Immature natural killer cell (primary cell): ENCODE measurements at places on chromosomes 16 and 17. TPM values are rescaled to one million over a fixed set of nuclear protein-coding genes. Genes with fewer than 3 reads are reported as not detected.

DNA sequence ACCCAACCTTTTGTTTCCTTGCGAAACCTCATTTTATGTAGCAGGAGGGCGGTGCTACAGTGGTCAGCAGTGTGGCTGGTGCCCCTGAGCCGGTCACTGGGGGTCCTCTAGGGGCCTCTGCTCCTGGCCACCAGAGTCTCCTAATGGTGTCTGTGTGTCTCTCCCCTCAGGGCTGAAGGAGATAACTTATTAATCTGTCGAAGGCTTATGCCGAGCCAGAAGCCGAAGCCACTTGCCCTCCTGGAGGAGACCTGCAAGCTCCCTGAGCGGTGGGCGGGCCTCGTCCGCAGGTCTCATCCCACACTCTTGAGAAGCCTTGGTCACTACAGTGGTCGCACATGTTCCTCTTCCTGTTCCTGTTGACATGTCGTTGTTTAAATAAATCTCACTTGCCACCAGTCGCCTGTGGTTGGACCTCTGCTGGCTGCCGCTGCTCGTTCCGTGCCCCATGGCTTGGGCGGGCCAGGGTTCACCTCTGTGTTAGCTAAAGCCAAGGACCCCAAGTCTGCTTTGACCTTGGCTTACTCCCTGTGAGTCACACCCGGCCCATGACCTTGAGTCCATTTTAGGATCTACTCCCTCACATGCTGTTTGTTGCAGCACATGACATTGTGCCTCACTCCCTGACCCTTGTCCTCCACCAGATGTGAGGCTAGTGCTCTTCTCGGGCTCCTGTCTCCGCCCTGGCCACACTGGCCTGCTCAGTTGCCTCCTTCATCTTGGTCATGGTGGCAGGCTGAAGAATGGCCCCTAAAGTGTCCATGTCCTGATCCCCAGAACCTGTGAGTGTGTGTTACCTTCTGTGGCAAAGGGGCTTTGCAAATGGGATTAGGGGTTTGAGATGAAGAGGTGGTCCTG, 38.7 kb upstream of the AQP8 start:
- H3K36me3 ChIP-seq = peaks cover 20% of the 10 kb centered on the region
- H3K27me3 ChIP-seq = peaks cover 2% of the 10 kb centered on the region
- no peaks in the 10 kb centered on the region for H3K4me1 ChIP-seq
- no peak overlapping the region for H3K27ac ChIP-seq

GRCh38 chr16:78117391-78117790, 17.9 kb downstream of the WWOX start:
- no peak overlapping the region for H3K4me3 ChIP-seq
- peaks cover 12% of the 10 kb centered on the region for H3K36me3 ChIP-seq
- H3K4me1 ChIP-seq = no peaks in the 10 kb centered on the region
- no peak for DNase-seq
- H3K27me3 ChIP-seq = no peaks in the 10 kb centered on the region

The KRTAP4-9 gene
- polyA plus RNA-seq = not detected

The PLEKHG4 gene
- polyA plus RNA-seq = 8.1 TPM

The LDHD gene
- polyA plus RNA-seq = not detected

The TP53TG3 gene
- polyA plus RNA-seq = not detected

DNA sequence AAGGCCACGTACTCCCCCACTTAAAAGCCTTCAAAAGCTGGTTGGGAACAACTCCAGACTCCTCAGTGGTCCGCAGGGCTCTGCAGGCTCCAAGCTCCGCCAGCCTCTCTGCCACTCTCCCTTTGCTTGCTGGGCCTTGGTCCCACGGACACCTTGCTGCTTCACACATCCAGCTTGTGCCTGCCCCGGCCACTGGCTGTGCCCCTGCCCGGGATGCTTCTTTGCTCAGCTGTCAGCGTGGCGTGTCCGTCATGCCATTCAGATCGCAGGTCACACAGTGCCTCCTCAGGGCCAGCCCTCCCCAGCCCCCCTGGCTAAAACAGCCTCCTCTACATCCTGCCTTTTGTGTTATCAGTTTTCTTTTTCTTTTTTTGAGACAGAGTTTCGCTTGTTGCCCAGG, 11.8 kb downstream of the ASPHD1 start:
- DNase-seq = no peak
- no peaks in the 10 kb centered on the region for H3K36me3 ChIP-seq
- no peak overlapping the region for H3K27ac ChIP-seq
- H3K4me1 ChIP-seq = peaks cover 1% of the 10 kb centered on the region
- H3K27me3 ChIP-seq = no peaks in the 10 kb centered on the region
- no peak overlapping the region for H3K4me3 ChIP-seq

DNA sequence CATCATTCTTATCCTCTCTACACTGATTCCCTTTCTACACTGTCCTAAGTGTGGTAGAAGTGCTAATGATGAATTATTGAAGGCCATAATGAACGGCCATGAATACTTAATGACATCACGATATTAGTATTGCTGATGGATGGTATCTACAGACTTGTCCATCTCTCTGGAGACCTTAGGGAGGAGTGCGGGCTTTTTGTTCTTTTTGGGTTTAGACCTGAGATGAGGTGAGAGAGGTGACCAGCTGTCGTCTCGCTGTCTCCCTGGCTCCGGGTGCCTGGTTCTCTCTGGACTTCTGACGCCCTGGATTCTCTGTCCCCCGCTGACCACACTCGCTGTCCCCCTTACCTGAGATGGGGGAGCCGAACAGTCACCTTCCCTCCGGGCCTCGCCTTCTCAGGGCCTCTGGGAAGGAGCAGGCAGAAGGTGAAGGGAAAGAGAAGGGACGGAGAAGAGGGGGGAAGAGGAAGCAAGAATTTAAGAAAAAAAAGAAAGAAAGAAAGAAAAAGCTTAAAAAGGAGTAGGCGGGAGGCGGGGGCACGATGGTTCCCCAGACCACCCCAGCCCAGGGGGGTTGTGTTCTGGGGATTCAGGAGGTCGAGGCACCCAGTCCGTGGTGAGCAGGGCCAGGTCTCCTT, 17.1 kb downstream of the SGCA start:
- H3K4me3 ChIP-seq = no peak overlapping the region
- H3K27me3 ChIP-seq = peaks cover 2% of the 10 kb centered on the region
- no peak for DNase-seq
- no peaks in the 10 kb centered on the region for H3K36me3 ChIP-seq
- H3K27ac ChIP-seq = no peak overlapping the region
- H3K4me1 ChIP-seq = peaks cover 23% of the 10 kb centered on the region

DNA sequence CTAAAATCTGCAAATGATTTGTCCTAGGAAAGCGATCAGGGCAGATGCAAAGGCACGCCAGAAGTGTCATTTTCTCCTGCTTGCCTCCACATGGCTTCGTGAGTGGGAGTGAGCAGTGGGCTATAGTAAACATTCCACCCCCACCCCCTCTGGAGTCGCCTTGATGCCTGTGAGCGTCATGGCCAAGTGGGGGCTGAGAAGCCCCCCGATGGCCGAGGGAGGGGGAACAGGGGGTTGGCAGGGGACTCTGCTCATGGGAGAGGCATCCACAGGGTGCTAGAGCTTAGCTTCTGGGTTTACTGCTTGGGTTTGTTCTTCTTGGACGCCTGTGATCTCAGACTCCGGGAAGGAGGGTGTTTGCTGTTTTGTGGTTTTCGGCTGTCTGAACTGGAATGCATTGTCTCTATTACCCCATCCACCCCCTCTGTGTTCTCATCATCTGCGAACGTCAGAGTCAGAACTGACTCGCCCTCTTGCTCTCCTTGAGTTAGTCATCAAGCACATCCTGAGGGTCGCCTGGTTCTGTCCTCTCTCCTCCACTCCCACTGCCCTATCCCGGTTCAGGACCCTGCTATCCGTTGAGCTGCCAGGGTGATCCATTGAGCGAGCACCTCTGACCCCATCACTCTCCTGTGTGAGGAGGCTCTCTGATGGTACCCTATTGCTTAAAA, 15.4 kb downstream of the TNS4 start:
- no peak overlapping the region for H3K4me3 ChIP-seq
- H3K27ac ChIP-seq = no peak overlapping the region
- no peaks in the 10 kb centered on the region for H3K27me3 ChIP-seq
- H3K4me1 ChIP-seq = peaks cover 55% of the 10 kb centered on the region
- DNase-seq = no peak

The EPN3 gene
- polyA plus RNA-seq = not detected

DNA sequence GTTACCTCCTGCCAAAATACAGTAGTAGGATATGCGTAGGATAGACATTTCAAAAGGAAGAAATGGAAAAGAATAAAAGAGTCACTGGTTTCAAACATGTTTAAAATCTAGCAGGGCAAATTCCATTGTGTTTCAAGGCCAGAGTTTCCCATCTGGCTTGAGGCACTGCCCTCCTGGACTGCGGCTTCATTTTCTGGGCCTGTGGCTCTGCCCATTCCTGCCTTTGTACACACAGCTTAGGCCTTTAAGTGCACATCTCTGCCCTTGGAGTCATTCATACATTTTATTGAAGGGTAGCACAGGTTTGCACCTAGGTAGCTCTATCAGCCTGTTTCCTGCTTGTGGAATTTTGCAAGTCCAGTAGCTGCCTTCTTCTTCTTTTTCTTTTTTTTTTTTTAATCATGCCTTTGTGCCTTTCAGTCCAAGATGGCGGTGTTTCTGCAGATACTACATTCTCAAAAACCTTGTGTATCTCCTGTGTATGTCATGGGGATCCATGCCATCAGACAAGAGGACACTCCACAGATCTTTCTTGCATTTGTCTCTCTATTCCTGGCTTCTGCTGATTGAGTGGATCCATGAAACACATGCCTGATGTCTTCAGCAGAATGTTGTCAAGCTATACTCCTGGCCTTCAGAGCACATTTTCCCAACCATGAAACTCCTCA, 282.9 kb downstream of the BCAS3 start:
- H3K36me3 ChIP-seq = peaks cover 12% of the 10 kb centered on the region
- H3K27ac ChIP-seq = no peak overlapping the region
- no peak for DNase-seq
- H3K4me1 ChIP-seq = no peaks in the 10 kb centered on the region
- H3K27me3 ChIP-seq = no peaks in the 10 kb centered on the region

The CCT6B gene
- polyA plus RNA-seq = not detected

The NT5M gene
- 4.6 TPM for polyA plus RNA-seq

GRCh38 chr17:81020767-81021497, 14.0 kb upstream of the BAIAP2 start:
- DNase-seq = no peak
- H3K36me3 ChIP-seq = no peaks in the 10 kb centered on the region
- H3K4me3 ChIP-seq = no peak overlapping the region
- H3K4me1 ChIP-seq = peaks cover 39% of the 10 kb centered on the region
- H3K27me3 ChIP-seq = peaks cover 8% of the 10 kb centered on the region

The KRT20 gene
- not detected for polyA plus RNA-seq

- no peaks in the 10 kb centered on the region for H3K27me3 ChIP-seq
- H3K4me1 ChIP-seq = peaks cover 33% of the 10 kb centered on the region
- DNase-seq = peak; percentile 62
- peak overlapping the region; percentile 70 for H3K4me3 ChIP-seq
Measured at GRCh38 chr17:64599187-64599676, 62.9 kb downstream of the SMURF2 start.

DNA sequence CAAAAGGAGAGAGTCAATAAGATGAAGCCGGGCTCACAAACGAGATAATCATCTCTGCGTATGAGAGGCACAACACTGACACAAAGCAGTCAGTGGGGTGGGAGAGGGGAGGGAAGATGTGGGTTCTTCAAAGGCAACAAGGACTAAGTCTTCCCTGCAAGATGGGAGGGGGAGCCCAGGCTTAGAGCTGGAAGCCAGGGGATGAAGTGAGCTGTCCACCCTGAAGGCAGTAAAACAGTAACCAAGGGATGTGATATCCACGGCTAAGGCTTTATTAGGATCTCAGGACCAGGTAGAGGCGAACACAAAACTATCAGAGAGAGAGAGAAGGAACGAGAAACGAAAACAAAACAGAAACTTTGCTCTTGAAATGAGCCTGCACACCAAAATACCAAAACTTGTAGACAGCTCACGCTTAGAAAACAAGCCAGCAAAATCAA, 115.9 kb downstream of the DYNLRB2 start:
- peak overlapping the region; percentile 92 for H3K4me3 ChIP-seq
- no peaks in the 10 kb centered on the region for H3K4me1 ChIP-seq
- H3K27me3 ChIP-seq = no peaks in the 10 kb centered on the region
- DNase-seq = peak; percentile 12

DNA sequence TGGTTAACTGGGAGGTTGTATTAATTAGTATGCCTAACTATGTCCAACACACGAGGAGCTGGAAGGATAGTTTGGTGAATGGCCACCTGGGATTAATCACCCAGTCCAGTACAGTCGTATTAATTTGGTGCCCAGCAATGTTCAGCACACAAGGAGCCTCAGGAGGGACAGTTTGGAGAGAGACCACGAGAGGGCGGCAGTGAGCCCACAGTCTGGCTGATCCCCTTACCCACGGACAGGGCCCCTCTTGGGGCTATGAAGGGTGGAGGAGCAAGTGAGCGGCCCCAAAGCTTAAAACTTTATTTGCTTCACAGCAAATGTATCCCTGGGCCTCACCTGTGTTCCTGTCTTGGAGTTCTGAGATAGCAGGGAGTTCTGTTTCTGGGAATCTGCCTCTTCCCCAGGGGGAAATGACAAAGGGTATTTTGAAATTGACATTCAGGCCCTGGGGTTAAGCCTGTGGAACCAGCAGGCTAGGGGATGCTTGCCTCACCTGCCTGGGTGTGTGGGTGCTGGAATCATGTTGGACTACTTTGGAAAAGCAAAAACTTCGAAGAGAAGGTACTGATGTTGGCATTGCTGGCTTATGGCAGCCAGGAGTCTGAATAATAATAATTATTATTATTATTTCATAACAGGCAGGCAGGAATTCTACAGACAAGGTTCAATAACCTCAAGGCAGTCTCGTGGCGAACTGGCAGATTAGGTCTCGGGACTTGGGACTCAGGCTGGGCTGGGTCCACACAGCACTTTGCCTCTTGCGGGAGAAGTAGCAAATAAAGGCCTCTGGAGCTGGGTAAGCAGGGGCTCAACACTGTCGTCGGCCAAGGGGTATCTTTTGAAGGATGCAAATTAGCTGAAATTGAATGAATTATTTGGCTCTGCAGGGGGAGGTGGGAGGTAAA, 227.6 kb upstream of the ASIC2 start:
- no peak overlapping the region for H3K27ac ChIP-seq
- H3K4me3 ChIP-seq = no peak overlapping the region
- no peaks in the 10 kb centered on the region for H3K4me1 ChIP-seq
- H3K27me3 ChIP-seq = peaks cover 3% of the 10 kb centered on the region
- H3K36me3 ChIP-seq = no peaks in the 10 kb centered on the region

DNA sequence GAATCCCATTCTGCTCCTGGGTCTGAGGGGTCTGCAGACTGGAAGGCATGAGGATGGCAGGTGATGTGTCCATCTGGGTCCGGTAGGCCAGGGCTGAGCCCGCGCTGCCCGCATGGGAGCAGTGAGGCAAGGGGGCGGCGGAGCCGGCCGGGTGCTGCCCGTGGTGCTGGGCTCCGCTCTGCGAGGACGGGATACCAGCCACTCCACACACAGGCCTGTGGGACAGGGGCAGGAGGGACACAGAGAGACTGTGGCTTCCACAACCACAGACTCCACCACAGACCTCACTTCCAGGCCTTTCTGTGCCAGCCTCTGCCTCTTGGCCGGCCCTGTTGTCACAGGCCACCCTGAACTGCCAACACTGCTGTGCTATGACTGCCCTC, 25.4 kb downstream of the MAP1LC3B start:
- H3K36me3 ChIP-seq = peaks cover 37% of the 10 kb centered on the region
- no peak overlapping the region for H3K27ac ChIP-seq
- no peaks in the 10 kb centered on the region for H3K27me3 ChIP-seq
- H3K4me3 ChIP-seq = no peak overlapping the region

- DNase-seq = no peak
- H3K27ac ChIP-seq = no peak overlapping the region
- peaks cover 5% of the 10 kb centered on the region for H3K27me3 ChIP-seq
- no peaks in the 10 kb centered on the region for H3K4me1 ChIP-seq
- no peak overlapping the region for H3K4me3 ChIP-seq
Measured at GRCh38 chr16:19203374-19203966, 35.4 kb downstream of the SYT17 start.
